Stimulated activated CD8-positive, alpha-beta memory T cell treated with anti-CD3 and anti-CD28 coated beads, Interleukin-7, amount 100 ng/mL, for 1 hour (primary cell): ENCODE measurements at places on chromosomes 5 and 9.

GRCh38 chr9:91392435-91392834 is 30.7 kb upstream of the AUH start:
- DNase-seq, result no peak

DNA sequence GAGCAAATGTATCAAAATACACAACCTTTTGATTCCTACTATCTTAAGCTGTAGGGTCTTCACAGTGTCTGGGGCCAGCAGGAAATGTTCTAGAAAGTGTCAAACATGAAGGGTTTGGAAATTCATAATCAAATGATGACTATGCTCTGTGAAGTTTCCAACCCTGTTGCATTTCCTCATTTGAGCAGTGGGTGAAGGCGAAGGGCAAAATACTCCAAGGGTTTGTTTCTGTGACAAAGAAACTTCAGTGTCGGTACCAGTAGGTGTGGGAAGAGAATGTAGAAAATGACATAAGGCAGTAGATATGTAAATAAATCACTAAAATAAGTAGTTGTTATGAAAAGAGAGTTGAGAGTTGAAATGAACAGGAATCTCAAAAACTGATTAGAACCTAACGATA is 576 bp downstream of the ALDOB start:
- DNase-seq, result no peak

DNA sequence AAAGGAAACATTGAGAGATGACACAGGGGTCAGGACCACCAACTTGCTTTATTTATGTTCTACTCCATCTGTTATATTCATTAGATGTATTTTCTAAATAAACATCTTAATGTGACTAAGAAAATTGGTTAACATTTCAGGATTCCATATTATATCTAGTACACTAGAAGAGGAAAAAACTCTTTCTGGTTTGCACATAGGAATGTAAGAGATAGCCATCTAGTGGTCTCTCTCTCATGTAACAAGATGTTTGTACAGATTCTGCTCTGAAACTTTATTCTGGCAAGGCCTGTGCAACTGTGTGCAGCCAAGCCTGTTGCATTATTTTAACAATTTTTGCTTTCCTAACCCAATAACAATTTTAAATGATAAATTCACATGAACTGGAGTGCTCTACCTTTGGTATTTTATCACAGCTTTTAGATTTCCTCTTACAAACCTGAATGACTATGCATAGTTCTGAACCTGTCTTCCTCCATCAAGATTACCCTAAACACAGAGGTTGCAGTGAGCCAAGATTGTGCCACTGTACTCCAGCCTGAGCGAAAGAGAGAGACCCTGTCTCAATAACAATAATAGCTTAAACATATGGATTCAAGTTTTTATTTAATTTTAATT is 148.2 kb downstream of the GIN1 start:
- DNase-seq, result no peak

DNA sequence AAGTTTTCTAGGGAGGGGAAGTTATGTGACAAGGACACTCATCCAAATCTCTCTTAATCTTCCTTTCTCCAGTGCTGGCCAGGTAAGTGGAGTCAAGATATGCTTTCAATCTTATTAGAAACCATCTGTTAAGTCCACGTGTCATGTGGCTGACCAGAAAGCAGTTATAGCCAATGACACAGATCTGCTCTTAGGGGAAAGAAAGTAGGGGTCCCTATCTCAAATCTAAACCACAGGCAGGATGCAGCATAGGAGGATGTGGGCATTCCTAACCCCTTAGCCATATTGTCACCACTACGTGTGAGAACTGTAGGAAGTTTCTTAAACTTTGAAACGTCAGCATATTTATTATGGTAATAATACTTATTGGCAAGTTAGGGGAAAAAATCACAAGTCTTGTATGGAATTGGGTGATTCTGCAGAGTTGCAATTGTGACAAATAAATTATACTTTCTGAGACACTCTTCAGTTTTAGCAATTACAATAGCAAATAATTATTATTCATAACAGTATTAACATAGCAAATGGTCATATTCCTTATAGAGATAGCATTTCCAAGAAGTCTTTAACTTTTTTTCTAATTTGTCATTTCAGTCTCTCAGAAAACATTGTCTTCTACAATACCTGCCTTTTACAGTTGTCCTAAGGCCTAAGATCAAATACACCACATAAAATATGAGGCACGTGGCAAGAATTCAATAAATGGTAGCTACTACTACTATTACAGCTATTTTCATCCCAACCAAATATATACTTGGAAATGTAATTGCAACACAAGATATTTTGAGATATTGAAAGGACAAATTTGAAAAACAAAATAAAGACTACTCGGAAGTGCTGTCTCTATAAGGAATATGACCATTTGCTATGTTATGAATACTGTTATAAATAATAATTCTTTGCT is 236.9 kb downstream of the PDE4D start:
- no peak for DNase-seq

- no peak for DNase-seq
Observed at GRCh38 chr5:8685704-8686103, 816.8 kb downstream of the MTRR start.

DNA sequence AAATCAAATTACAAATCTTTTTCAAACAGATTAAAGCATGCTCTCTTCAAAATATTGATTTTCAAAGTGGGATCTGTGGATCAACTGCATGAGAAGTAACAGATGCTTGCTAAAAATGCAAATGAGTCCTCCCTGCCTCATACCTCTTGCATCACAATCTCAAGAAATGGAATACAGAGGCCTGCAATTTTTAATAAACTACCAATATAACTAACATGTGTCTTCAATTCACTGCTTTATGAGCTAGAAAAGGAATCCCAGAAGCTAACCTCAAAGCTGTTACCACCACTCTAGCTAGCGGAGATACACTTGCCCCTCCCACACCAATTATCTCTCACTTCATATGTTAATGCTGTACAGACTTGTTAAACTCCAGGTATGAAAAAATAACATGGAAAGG is 9.6 kb downstream of the OR13C5 start:
- no peak for DNase-seq

- DNase-seq, result no peak
Observed at GRCh38 chr5:112534611-112535255, 115.7 kb upstream of the EPB41L4A start.

GRCh38 chr5:41413074-41413473 is 97.3 kb downstream of the PLCXD3 start:
- DNase-seq, result no peak

- DNase-seq, result no peak
Observed at GRCh38 chr5:83510260-83510659, 38.7 kb downstream of the VCAN start.

GRCh38 chr5:59674763-59675162 is 218.8 kb downstream of the PDE4D start:
- DNase-seq, result no peak

DNA sequence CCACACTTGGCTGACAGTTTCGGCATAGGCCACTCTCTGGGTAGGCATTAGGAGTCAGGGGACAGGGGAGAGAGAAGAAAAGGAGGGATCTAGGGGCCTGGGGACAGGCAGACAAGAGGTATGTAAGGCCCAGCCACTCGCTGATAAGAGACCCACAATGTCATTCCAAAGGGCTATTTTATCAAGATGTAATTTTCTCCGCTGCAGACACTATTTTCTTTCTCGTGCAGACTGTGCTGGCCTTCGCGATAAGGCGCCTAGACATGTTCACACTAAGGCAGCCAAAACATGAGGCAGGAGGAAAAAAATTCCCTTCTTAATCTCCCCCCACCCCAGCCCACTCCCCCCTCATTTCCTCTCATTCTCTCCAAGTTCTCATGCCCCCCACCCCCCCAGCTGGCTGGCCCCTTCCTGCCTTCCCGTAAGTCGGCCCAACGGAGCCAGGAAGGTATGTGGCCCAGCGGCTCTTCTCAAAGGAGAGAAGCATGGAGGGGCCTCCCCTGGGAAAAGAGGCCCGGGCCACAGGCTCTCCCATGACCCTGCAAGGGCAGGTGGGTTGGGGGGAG is 44.9 kb upstream of the SYNPO start:
- no peak for DNase-seq

DNA sequence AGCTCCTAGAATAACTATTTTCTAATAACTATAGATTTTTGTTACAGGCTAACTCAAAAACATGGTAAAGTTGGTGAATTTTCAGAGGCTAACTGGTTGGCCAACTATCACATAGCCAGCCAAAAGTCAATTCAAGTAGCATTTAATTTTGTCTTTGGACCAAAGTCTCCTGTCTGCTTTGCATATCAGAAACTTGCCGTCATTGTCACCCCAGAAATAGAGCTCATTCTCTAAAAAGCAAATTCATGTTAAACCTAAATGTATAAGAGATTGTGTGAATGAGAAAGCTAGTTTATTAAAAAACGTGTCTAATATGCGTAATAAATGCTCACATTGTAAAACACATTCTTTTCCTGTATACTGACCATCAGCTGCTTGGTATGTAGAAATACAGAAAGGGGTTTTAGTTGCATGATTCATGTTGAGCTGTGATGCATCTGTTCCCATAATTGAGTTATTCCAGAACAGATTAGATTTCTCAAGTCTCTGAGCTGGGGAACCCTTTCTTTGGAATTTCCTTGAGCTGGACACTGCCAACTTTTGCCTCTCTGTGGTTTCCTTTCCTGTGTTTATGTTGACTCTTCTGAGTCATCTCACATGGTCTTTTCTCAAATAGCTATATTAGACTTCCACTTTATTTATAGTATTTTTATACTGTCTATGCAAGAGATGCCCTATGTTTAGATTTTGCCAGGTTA is 7.3 kb downstream of the SRFBP1 start:
- DNase-seq, result no peak

DNA sequence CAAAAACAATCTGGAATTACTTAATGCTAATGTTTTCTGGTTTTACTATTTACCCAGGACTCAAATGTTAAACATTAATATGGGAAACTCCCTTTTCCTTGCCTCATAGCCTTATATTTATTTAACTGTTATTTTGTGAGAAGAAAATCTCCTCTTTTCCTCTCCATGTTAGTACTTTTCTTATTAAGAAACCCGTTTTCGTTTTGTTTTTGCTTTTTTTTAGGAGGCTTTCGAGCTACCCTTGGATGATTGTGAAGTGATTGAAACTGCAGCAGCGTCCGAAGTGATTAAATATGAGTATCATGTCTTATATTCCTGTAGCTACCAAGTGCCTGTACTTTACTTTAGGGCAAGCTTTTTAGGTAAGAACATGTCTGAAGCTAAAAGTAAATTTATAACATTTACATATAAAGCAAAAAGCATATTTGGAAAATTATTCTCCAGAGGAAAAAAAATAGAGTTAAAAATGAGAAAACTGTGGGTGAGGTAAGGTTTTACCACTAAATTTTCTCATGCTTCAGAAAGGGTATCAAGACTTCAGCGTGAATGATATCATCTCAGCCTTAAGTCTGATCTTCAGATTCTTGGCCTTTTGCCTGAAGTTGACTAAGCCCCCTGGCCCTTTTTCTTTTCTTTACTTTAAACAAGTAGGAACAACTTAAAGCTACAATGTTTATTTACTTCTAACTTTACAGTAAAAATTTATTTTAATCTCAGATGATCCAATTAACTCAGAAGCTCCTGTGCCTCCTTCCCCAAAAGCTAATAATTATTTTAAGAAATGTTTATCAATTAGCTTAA is 113.8 kb downstream of the RPS23 start:
- no peak for DNase-seq

DNA sequence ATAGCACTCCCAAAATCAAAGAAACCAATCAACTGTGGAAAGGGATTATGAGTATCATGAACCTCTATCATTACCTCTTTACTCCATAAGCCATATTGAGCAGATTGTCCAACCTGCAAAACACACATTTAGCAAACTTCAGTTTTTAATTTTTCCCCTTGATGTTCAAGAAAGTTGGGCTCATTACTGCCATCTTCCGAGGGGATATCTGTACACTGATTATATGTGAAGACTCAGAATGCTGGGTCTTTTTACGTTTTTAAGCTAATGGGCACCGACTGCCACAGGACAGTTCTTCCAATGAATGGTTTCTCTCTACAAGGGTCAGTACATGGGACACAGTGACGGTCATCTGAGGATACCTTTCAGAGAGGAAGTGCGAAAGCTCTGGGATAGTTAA is 132.7 kb downstream of the ELAVL2 start:
- no peak for DNase-seq

DNA sequence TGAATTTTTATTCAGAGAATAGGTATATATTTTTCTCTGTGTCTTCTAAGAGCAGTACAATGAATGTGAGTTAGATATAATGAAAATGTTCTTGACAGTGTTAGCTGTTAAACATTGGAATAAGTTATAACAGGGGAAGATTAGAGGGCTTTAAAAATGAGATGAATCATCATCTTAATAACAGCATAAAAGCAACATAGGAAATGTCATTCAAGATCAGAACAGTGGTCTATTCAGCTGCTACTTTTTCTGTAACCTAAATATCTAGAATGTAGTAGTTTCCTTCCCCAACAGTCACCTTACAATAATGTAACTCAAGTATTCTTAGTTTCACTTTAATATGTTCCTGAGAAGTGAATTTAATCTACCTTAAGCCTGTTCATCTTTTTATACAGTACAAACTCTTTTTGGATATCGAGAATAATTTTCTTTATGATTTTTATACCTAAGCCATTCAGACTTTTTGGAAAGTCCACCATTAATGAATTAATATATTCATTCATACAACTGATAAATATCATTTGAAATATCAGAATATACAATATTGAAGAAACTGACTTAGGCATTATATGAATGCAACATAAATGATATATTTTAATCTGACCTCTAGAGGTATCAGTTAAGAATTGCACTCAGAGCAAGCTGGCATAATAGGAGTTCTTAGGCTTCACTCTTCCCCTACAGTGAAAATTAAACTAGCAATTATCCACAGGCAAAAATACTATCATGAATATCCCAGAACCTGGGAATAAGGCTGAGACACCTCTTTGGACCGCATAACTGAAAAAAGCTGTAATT is 66.1 kb upstream of the EDIL3 start:
- DNase-seq, result no peak

GRCh38 chr5:69502367-69502766 is 9.8 kb downstream of the OCLN start:
- DNase-seq, result no peak

- no peak for DNase-seq
Observed at GRCh38 chr5:15797116-15797515, 297.1 kb downstream of the FBXL7 start.

DNA sequence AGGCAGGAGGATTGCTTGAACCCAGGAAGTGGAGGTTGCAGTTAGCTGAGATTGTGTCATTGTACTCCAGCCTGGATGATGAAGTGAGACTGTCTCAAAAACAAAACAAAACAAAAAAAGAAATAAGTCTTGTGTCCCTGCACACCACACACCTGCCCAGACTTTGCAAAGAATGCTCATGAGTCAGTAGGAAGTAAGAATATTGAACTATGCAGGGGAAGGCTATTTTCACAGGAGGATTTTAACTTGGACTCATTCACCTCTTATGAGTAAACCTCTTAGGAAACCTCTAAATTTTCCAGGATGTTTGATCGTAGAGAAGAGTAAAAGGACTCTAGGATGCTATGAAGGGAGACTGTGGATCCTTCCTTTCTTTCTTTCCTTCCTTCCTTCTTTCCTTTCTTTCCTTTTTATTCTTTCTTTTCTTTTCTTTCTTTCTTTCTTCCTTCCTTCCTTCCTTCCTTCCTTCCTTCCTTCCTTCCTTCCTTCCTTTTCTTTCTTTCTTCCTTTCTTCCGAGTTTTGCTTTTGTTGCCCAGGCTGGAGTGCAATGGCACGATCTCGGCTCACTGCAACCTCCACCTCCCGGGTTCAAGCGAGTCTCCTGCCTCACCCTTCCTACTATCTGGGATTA is 96.7 kb upstream of the CLINT1 start:
- no peak for DNase-seq

GRCh38 chr5:24363789-24364481 is 280.8 kb downstream of the CDH10 start:
- DNase-seq, result no peak

GRCh38 chr9:137068539-137069507 is 1.5 kb downstream of the SAPCD2 start:
- no peak for DNase-seq
